ENCODE measurements at places on chromosomes 1 and 21. TPM values are rescaled to one million over a fixed set of nuclear protein-coding genes. Genes with fewer than 3 reads are reported as not detected.

GRCh38 chr1:72938408-72938807, 656.1 kb upstream of the NEGR1 start:
- no peaks in the 10 kb centered on the region for H3K27me3 ChIP-seq
- no peak for DNase-seq
- H3K27ac ChIP-seq: no peak overlapping the region
- no peaks in the 10 kb centered on the region for H3K4me1 ChIP-seq

DNA sequence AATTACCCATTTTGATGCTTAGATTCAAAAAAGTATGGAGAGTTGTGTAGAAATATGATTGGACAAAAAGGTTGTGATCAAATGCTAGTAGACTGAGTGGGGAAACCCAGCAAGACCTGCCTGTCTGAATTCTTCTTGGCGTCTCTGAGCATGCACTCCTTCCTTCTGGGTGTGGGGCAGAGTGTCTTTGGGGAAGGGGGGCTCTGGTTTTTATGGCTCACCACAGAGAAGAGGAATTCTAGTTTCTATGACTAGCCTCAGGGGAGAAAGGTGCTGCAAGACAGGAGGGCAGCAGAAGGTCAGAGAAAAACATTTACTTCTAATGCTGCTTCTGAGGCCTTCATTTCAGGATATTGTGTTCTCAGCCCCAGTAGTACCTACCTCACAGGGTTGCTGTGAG, 33.9 kb upstream of the PIGC start:
- H3K4me3 ChIP-seq: no peak overlapping the region
- H3K36me3 ChIP-seq: no peaks in the 10 kb centered on the region
- no peak overlapping the region for H3K27ac ChIP-seq
- DNase-seq: no peak
- H3K4me1 ChIP-seq: peaks cover 11% of the 10 kb centered on the region

SYNC gene
- polyA plus RNA-seq: 12.7 TPM

GRCh38 chr1:222691016-222691415, 21.3 kb downstream of the AIDA start:
- H3K4me1 ChIP-seq: no peaks in the 10 kb centered on the region
- no peak for DNase-seq
- H3K27me3 ChIP-seq: no peaks in the 10 kb centered on the region
- no peak overlapping the region for H3K4me3 ChIP-seq
- H3K27ac ChIP-seq: no peak overlapping the region

- no peaks in the 10 kb centered on the region for H3K27me3 ChIP-seq
- no peaks in the 10 kb centered on the region for H3K36me3 ChIP-seq
- no peaks in the 10 kb centered on the region for H3K4me1 ChIP-seq
- peak; percentile 45 for DNase-seq
Observed at GRCh38 chr1:227961651-227962466, 14.1 kb upstream of the WNT9A start.

DNA sequence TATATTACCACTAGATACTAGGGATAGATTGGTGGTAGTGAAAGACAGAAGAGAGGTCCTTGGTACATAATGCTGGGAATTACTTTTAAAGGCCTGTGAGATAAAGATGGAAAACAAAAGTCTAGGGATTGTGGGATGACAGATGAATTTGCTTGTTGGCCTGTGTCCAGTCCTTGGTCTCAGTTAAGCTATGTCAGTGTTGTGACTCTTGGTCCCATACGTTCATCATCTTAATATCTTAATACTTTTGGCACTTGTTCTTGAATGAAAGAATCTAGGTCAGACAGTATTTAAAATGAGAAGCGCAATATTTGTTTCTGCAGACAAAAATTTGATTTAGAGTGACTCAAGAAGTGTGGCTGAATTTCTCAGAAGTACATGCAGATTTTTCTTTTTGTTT, 7.6 kb downstream of the RPL5 start:
- no peaks in the 10 kb centered on the region for H3K27me3 ChIP-seq
- H3K36me3 ChIP-seq: peaks cover 100% of the 10 kb centered on the region
- no peaks in the 10 kb centered on the region for H3K4me1 ChIP-seq
- no peak for DNase-seq
- no peak overlapping the region for H3K27ac ChIP-seq

DNA sequence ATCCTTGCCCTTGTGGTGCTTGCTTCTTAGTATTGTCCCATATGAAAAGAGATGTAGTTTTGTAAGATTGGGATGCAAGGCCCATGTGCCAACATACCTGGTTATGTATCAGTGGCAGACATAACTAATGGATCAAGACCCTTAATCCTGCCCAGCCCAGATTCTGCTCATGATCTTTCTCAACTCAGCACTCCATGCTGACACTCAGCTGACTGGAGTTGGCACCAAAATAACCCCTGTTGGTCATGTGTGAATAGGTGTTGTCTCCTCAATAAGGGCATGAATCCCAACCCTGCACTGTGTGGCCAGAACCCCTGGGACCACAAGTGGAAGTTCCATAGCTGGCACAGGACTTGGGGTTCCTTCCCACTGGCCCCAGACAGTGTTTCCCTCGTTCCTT, 13.9 kb upstream of the CNR2 start:
- no peak overlapping the region for H3K27ac ChIP-seq
- H3K27me3 ChIP-seq: no peaks in the 10 kb centered on the region
- peaks cover 11% of the 10 kb centered on the region for H3K4me1 ChIP-seq
- H3K4me3 ChIP-seq: no peak overlapping the region

- peaks cover 16% of the 10 kb centered on the region for H3K36me3 ChIP-seq
- H3K27ac ChIP-seq: no peak overlapping the region
- DNase-seq: no peak
- no peak overlapping the region for H3K4me3 ChIP-seq
- H3K4me1 ChIP-seq: peaks cover 21% of the 10 kb centered on the region
Observed at GRCh38 chr1:36268981-36269380, 37.2 kb upstream of the SH3D21 start.

DNA sequence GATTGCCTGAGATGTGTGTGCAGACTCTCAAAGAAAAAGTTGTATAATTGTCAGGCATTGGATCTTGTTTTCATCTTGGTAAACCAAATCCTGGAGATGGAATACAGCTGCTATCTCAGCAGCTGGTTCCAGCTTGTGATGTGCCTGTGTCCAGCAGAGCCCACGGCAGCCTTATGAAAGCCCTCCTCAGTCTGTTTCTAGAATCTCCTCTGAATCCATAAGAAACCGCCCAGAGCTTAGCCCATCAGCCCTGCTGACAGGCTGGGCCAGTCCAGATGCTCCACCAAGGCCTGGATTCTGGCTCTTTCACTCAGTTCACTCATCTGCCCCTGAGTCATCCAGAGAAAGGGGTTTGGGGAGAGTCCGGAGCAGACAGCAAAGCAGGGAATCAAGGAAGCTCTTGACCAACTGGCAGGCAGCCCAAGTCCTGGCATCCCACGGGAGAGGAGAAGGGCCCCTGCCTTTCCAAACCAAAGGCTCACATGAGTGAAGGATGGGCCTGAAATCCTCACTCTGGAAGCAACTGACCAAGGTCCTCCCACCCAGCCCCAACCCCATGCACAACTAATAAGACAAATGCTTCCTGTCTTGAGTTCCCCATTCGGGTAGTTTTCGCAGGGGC, 45.7 kb downstream of the NAV1 start:
- H3K4me3 ChIP-seq: no peak overlapping the region
- H3K4me1 ChIP-seq: peaks cover 35% of the 10 kb centered on the region
- DNase-seq: peak; percentile 88

DNA sequence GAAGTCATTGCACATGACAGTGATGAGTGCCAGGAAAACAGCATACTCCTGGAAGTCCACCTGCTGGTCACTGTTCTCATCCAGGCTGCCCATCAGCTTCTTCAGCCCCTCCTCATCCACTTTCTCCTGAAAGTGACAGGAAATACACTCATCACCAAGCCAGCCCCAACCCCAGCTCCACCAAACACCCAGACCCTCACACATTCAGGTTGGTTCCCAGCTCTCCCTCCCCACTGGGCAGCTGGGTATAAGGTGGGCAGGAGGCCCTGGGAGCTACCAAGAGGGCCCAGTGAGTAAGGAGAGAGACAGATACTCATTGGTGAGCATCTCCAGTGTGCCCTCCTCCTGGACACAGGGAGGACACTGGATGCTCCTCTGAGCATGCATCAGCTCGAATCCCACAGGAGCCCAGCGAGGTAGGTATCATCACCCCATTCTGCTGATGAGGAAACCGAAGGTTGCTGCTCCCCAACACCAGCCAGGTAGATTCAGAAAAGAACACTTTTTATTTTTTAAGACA, 4.1 kb downstream of the S100A2 start:
- peaks cover 14% of the 10 kb centered on the region for H3K4me1 ChIP-seq
- no peaks in the 10 kb centered on the region for H3K36me3 ChIP-seq
- no peaks in the 10 kb centered on the region for H3K27me3 ChIP-seq
- H3K27ac ChIP-seq: no peak overlapping the region

DNA sequence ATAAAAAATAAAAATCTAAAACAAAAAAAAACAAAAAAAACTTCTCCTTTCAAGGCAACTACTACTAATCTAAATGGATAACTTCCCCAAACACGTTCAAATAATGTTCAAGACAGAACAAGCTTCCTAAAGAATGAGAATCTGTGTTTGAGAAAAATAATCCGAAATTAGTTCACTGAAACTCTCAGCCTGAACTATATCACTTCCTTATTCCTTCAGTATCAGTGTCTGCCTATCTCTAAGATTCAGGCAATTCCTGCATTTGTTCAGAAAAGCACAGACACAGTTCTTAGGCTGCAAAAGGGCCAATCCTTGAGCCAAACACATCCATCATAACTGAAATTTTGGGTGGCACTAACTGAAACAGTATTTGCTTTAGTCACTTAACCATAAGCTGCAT, 22.4 kb downstream of the DSTYK start:
- peaks cover 4% of the 10 kb centered on the region for H3K36me3 ChIP-seq
- no peak overlapping the region for H3K4me3 ChIP-seq
- no peak overlapping the region for H3K27ac ChIP-seq
- H3K4me1 ChIP-seq: peaks cover 26% of the 10 kb centered on the region
- no peak for DNase-seq
- H3K27me3 ChIP-seq: no peaks in the 10 kb centered on the region
